ENCODE measurements at places on chromosomes 1 and 21.

DNA sequence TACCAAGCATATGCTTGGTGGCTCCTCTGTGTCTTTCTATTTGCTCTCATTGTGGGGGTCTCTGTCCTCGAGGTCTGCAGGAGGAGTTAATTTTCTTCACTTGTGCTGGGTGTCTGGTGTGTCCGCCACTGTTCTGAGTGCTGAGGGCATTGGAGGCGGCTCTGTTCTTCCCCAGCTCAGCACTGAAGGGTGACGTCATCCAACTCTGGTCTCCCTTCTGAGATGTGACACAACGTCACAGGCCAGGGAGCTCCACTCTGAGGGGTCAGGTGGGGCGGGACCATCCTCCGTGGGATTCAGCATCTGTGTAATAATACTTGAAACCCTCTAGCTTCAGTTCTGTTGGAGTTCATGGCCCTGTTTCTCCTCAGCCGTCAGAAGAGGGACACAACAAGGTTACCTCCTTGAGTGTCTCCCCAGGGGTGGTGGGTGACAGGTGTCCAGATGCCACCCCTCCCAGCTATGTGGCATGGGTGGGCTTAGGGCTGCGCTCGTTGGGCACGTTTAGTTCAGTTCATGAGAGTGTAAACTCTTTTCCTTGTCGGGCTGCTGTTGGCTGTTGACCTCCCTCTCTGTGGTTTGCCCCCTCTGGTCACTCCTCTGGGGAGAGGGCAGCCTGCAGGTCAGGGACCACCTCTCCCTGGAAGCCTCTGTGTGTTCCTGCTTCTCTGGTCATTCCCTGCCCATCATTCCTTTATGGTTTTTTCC is 3.1 kb downstream of the IBA57 start:
- no peak for DNase-seq

- DNase-seq, result no peak
Observed at GRCh38 chr1:232385221-232385620, 244.7 kb downstream of the SIPA1L2 start.

- DNase-seq, result no peak
Observed at GRCh38 chr1:147904726-147905125, 2.1 kb downstream of the GJA8 start.

- no peak for DNase-seq
Observed at GRCh38 chr1:30618335-30618747, 105.0 kb downstream of the MATN1 start.

DNA sequence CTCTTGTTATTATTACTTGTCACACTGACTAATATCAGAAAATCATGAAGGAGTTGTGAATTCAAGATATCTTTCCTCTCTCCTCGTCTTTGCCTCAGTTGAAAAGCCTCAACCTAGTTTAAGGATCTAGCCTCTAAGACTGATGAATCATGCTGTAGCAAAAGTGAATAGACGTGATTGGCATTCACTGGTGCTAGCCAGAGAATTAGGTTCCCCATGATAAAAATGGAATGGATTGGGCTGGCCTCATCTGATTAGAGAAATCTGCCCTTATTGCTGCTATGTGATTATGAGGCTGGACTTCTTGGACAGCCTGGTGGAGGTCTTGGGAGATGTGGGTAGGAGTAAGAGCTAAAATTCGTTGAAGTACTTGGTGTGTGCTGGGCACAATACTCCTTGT is 208.2 kb downstream of the BACH1 start:
- DNase-seq, result no peak

GRCh38 chr21:17476006-17476405 is 36.8 kb upstream of the CXADR start:
- DNase-seq, result no peak

DNA sequence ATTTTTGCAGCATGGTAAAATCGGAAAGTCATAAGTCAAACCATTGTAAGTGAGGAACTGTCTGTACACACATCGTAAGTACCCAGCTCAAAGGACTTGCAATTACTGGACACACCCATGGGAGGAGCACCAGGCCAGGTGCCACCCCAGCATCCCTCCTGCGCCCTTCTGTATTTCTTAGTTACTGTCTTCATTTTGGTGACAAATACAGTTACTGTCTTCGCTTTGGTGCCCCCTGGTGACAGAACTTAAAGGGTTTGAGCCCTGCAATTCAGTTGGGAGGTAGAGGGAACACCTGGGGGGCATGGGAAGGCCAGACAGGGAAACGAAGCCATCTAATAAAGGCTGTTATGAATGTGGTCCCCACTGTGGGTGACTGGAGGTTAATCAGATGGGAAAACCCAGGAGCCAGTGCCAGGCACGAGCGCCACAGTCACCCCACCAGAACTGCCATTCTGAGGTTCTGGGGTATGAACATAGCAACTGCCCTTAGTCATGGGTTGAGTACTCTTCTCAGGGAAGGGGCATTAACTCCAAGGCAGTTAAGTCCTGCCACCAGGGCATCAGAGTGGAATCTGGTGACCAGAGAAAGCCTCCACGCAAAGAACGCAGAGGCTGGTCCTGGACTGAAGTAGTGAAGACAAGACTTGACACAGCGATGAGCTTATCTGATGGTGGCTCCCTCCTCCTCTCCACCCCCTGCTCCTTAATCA is 612.9 kb downstream of the PTPRU start:
- DNase-seq, result no peak

DNA sequence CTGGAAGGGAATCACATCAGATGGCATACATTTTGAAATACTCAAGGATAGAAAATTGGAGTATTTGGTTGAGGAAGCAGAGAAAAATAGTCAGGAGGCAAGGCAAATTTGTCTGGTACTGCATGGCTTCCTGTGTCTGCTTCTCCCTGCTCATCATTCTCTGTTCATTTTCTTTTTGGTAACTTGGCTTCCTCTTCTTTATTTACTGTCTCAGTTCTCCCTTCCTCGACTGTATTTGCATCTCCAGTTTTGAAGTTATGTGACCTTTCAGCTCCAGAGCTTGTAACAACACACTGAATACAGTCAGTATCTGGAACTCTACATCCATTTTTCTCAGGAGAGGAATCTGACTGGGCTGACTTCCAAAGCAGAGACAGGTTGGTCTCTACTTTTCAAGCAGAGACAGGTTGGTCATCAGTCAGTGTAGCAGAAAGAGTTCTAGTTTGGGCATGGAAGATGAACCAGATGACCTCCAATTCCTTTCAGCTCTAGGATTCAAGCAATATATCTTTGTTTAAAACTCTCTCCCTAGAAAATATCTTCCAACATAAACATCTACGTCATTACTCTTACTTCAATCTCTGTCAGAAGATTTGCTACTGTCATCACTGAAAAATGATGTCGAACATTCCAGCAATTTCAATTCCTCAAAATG is 571.2 kb downstream of the ADGRL2 start:
- no peak for DNase-seq

GRCh38 chr21:36554411-36555157 is 74.7 kb upstream of the CLDN14 start:
- DNase-seq, result no peak

DNA sequence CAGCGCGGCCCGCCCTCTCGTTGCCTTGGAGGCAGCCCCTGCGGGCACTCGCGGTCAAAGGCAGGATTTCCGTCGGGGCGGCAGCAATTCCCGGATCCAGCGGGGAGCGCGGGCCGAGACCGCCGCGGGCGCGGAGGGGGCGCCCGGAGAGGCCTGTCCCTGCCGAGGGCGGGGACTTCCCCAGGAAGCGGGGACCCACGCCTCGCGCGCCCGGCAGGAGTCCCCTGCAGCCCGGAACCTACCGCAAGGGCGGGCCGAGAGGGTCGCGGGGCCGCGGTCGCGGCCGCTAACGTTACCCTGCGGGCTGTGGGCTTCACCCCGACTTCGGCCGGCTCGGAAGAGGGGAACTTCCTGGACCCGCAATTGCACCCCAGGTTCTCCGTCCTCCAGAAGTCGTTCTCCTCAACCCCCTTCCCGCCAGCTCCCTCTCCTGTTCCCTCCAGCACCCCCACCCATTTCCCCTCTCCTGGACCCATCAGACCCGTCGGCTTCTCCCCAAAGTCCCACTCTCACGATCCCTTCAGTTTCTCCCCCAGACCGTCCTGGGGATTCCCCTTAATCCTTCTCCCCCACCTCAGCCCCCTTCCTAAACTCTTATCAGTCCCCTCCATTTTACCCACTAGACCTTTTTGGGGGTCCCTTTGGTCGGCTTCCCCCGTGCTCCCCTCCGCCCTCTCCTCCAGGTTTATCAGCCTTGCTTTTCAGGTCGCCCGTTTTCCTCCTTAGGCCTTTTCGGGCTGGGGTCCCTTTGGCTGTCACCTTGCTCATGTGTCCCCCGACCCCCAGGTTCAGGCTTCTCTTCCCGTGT is 604 bp downstream of the FGR start:
- DNase-seq, result no peak

DNA sequence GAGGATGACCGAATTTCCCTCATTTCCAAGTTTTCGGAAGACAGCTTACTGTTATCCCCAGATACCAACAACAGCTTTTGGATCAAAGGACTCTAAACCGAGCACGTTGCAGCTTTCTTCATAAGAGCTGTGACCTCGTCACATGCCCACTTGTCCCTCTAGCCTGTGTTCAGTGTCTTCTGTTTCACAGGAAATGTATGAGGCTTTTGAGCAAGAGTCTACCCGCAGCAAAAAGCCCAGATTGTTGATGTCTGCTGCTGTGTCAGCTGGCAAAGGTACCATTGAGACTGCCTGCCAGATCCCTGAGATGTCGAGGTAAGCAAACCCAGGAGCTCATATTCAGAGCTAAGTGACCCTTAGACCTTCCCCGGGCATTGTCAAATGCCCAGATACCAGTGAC is 24.1 kb downstream of the CHI3L2 start:
- no peak for DNase-seq

GRCh38 chr1:61085206-61085982 is 3.0 kb downstream of the NFIA start:
- no peak for DNase-seq

DNA sequence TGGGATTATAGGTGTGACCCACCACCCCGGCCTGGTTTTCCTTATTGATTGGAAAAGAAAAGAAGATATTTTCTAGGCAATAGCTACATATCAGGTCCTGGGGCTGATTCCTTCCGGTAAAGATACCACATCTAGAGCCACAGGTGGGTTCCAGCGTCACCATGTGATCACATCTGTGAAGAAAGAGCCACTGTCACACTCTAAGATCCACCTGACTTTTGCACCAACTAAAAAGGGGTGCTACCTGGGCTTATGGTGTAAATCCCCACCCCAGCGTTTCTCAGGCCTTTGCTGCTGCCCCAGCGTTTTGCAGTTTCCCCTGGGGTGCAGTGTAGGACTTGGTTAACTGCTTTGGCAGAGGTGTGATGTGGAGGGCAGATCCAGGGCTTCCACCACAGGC is 22.3 kb upstream of the PDE9A start:
- no peak for DNase-seq

DNA sequence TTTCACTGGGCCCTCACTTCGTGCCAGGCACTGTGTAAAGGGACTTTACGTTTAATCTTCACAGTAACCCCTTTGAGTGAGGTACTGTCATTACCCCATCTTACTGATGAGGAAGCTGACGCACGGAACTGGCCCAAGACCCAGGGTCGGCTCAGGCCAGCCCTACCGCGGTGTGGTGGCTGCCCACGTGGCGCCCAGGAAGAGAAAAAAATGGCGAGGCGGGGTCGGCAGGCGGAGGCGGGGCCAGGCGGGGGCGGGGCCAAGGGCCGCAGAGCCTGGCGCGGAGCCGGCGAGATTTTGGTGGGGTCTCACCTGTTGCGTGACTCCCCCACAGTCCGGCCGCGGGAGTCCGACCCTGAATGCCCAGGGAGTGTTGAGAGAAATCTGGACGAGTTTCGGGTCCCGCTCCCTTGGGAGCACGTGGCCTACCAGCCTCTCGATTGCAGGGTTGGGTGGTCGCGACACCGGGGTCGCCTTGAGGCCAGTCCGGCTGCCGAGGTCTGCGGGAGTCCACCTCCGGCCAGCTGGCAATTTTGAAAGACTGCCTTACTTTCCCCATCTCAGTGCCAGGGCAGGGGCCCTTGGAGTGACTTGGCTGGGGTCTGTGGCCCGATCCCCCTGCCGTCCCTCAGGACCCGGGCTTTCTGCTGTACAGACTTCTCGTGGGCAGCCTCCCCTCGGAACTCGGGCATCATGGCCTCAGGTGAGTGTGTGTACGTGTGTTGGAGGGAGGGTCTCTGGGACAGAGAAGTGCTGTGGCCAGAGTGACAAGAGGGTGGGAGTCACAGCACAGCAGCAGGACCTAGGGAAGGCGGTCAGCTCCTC is at the start of the genes AMPD2 and GNAT2:
TSS of gene AMPD2 (plus strand) at position 262 of the 825 bp plus-strand sequence. CDS start 1,339 bp downstream, outside the sequence.
TSS of gene GNAT2 (minus strand) at position 41 of the 825 bp plus-strand sequence. CDS start 6,746 bp downstream, outside the sequence.
- peak; percentile 60 for DNase-seq

DNA sequence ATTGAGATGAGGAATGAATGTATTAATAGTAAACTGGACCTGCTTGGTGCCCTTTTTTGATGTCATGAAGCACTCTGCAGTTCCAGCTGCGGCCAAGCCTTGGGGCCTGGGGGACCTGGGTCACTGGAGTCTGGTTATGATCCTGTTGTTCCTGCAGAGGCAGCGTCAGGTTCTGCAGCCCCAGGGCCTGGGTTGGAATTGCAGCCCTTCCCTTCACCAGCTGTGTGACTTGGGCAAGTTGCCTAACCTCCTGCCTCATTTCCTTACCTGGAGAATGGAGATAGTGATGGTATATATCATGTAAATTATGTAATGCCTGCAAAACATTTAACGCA is 9.1 kb upstream of the ATP5PO start:
- no peak for DNase-seq

GRCh38 chr21:30351534-30351933 is 3.1 kb upstream of the KRTAP23-1 start:
- no peak for DNase-seq

GRCh38 chr1:109254621-109255096 is 5.3 kb downstream of the CELSR2 start:
- no peak for DNase-seq

GRCh38 chr1:61299463-61299862 is 217.1 kb downstream of the NFIA start:
- DNase-seq, result no peak

GRCh38 chr1:161217831-161218230 is 2.7 kb downstream of the FCER1G start:
- DNase-seq, result no peak

DNA sequence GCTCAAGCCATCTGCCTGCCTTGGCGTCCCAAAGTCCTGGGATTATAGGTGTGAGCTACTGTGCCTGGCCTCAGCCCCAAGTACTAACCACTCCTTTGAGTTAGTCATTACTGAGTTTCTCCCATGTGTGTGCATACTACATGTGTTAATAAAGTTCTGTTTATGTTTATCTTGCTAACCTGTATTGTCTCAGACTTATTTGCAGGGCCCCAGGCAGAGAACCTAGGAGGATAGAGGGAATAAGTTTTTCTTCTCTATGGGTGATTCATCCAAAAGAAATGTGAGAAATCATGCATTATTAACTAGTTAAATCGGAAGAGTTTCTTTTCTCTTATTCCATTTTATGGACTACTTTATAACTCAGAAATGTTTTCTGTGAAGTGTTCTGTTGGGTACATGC is 203.9 kb upstream of the CACYBP start:
- no peak for DNase-seq

DNA sequence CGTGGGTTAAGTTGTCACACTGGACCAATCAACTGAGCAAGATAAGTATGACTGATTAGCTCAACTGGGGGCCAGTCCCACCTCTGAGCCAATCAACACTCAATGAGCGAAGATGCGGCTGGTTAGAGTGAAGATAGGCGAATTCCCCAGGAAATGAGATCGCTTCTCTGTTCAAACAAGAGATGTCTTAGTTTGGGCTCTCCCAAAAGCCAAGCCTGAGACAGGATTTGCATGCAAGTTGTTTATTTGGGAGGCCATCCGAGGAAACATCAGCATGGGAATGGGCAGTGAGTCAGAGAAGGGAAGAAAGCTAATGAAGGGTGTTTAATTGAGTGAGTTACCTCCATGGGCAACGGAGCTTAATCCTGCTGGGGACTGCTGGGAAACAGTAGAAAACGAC is 4.9 kb upstream of the GJB5 start:
- DNase-seq, result no peak

- DNase-seq, result no peak
Observed at GRCh38 chr1:87508247-87508787, 179.6 kb downstream of the LMO4 start.
